Fibroblast of skin of left biceps (primary cell): ENCODE measurements at places on chromosomes 3 and 15.

DNA sequence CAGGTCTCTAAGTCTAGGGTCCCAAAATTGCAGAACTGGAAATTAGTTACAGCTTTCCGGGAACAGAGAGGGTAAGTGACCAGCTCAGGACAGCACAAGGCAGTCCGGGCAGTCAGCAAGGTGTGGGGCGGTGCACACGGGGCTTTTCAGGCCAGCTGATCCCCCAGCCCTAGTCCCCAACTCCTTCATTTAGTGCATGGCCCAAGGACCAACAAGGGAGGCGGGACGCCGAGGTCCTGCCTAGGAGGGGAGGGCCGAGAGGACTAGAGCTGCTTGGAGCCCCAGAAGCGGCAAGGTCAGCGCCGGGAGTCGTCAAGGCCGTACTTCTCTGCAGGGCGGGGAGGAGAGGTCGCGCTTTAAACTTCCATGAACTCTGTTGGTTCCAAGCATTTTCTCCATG, 2.0 kb upstream of the PDE8A start:
- no peak for DNase-seq

- no peak for DNase-seq
These were observed 20.3 kb upstream of the CSPG4 start for GRCh38 chr15:75732809-75733451.

GRCh38 chr3:42053476-42053875, 37.7 kb upstream of the TRAK1 start:
- DNase-seq = no peak

DNA sequence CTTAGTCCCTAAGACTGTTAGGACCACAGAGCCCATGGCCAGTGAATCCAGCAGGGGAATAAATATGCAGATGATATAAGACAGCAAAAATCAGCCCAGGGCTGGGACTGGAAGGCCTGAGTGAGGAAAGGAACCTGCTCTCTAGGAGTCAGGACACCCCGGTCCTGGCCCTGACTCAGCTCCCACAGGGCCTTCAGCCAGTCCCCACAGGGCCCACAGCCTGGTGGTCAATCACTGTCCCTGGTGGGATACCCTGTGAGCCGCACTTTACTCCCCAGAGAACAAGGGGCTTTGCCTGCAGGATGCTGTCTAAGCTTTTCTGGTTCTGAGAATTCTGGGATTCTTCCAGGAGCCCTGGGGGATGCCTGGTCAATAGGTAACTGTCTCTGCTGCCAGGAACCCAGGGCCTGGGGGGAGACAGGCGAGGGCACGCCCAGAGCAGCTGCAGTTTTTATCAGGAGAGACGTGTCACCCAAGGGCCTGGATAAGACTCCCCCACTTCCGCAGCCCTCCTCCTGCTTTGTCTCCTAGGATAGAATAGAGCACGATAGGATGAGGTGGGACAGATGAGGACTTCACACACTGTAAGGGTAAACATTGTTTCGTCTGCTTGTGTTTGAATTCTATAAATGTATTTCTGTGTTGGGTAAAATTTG, 49.5 kb upstream of the MCF2L2 start:
- DNase-seq = no peak

DNA sequence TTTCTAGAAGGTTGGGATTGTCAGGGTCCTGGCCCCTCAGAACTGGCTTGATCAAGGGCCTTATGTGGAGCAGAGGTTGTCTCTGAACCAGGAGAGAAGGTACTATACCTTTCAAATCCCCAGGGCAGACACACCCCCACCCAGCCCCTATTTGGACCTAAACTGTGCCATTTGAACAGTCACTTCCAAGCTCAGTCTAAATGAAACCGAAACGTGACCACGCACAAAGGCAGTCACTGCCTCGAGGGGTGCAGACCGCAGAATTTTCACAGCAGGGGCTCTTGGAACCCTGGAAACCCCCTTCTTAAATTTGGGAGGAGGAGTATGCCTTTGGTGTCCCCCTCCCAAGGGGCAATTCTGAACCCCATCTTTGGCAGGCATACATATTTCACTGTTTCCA, 53.7 kb downstream of the GRIP2 start:
- no peak for DNase-seq

GRCh38 chr3:141080431-141080830, 29.3 kb downstream of the SPSB4 start:
- DNase-seq = no peak

DNA sequence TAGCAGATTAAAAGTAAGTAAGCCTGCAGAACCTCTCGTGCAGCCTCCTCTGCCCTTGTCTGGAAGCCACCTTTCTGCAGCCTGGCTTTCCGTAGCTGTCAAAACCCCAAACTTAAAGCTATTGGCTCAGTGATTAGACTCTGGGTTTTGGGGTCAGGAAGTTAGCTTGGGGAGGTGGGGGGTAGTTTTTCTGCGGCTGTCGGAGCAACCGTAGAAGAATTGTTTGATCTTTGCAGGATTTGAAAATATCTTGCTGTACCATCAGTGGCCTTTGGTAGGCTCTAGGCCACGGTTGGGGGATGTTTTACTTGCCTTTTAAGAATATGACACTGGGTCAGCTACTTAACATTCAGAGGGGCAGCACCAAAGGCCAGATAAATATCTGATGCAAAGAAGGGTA, 88.4 kb upstream of the RASGRP1 start:
- DNase-seq = no peak

DNA sequence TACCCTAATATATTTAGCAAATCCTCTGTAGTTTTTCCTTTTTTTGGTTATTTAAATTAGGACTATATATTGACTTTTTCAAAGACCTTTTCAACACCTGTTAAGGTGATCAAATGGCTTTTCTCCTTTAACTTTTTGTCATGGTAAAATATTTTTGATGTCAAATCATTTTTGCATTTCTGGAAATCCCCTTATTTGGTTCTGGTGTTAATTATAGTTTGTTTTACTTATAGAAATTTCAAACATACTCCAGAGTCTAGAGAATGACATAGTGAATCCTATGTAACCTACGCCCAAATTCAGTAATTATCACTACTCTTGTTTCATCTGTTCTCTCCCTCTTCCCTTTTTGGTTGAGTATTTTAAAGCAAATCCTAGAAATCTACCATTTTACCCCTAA, 121.3 kb upstream of the TBL1XR1 start:
- DNase-seq = no peak

DNA sequence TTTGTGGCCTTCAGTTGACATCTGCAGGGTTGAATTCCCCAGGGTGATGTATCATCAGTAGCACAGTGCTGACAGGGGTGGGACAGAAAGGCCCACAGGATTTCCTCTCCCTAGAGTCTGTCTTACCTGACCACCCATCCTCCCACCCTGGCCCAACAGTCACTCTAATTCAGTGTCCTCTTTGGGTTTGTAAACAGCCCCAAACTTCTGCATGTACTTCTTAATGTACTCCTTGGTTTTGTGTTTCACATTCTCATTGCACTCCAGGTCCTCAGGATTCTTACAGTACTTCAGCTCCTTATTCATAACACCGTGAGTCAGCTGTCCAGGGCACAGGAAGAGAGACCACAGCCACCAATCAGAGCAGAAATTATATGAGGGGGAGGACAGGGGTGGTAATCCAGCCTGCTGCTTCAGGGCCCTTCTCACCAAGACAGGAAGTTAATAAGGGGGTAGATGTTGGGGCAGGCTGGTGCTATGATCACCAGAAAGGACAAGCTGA, 37.5 kb downstream of the NBEAL2 start:
- DNase-seq = peak; percentile 31

GRCh38 chr3:119894195-119894594, 112.3 kb downstream of the NR1I2 start:
- DNase-seq = no peak

DNA sequence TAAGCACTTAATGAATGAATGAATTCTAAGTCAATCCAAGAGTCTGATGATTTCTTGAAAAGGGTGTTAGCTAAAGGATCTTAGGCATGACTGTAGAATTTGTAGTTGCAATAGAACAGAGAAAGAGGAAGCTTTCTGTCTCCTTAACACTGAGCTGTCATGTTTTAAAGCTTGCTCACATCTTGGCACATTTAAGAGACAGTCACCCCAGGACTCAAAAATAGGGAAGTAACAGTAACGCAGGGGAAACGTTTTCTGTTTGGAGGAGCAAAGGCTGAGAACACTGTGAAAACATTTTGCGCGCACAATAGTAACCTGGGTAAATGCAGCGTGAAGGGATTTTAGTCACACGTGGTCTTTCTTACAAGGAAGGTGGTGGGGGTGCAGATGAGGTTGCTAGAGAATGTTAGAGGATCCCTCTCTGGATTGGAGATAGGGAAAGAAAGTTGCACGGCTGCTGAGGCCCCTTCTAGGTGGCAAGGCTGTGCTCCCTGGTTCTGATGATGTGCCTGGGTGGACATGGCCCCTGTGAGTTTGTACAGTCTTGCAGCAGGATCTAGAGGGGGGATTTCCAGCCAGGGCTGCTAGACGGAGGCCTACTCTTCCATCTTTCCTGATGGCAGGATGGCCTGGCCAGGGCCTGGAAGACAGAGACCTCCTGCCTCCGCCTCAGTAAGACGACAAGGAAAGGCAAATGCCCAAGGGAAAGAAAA, 12.0 kb downstream of the STARD5 start:
- DNase-seq = no peak

DNA sequence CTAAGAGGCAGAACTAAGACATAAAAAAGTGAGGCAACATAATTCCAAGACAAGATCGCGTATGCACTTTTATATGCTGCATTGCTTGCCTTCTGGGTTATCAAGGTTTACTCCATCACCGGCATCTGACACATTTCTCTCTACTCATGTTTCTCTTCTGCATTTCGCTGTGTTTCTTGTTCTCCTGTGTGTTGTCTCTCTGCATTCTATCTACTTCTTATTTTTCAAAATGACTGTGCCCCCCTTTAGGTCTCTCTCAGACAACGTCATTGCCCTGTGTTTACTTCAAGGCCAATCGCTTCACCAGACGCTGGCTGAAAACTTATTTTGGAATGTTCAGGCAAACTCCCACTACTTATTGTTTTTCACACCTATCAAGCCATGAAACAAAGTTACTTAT, 280.4 kb downstream of the KCNH8 start:
- DNase-seq = no peak

DNA sequence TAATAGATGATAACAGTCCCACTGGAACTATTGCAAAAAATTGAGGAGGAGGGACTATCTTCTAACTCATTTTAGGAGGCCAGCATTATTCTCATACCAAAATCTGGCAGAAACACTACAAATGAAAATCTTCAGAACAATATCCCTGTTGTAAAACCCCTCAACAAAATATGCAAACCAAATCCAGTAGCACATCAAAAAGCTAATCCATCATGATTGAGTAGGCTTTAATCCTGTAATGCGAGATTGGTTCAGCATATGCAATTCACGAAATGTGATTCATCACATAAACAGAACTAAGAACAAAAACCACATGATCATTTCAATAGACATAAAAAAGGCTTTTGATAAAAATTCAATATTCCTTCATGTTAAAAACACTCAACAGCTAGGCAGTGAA, 23.9 kb upstream of the PLSCR2 start:
- peak; percentile 59 for DNase-seq

GRCh38 chr3:145272684-145273083, 888.3 kb downstream of the PLOD2 start:
- peak; percentile 40 for DNase-seq

- no peak for DNase-seq
These were observed 267.7 kb downstream of the TJP1 start for GRCh38 chr15:29554531-29554930.

GRCh38 chr15:62050115-62050514, 10.1 kb downstream of the VPS13C start:
- DNase-seq = no peak

- DNase-seq = no peak
These were observed 928.3 kb downstream of the NSUN3 start for GRCh38 chr3:94990952-94991705.

DNA sequence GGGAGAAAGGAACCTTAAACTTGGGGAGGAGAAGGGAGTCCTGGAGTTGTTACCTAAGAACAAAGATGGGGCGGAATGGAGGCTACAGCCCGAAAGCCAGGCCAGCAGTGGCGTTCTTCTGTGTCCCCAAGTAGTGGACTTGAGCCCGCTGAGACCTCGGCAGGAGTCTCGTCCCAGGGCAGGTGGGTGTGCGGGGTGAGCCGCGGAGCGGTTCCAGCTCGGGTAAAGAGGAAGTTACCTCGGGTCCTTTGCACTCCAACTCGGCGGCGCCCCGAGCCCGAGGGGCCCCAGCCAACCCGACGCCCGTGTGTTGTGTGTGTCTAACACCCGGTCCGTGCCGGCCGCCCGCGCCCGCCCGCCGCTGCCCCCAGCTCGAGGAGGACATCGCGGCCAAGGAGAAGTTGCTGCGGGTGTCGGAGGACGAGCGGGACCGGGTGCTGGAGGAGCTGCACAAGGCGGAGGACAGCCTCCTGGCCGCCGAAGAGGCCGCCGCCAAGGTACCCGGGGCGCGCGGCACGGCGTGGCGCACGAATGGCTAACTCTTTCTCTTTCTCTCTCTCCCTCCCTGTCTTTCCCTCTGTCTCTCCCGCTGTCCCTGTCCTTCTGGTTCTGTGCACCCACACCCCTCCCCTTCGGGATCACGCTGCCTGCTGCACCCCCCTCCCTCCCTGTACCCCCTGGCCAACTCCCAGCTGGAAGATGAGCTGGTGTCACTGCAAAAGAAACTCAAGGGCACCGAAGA, 959 bp downstream of the TPM1 start:
- DNase-seq = no peak

GRCh38 chr3:62602129-62602770, 228.9 kb upstream of the FEZF2 start:
- no peak for DNase-seq

- DNase-seq = no peak
These were observed 5.1 kb upstream of the EFCAB12 start for GRCh38 chr3:129433565-129433964.

- DNase-seq = peak; percentile 54
These were observed 379.3 kb downstream of the NTRK3 start for GRCh38 chr15:87877114-87877810.

- no peak for DNase-seq
These were observed 21.3 kb upstream of the CAV3 start for GRCh38 chr3:8712045-8712907.

DNA sequence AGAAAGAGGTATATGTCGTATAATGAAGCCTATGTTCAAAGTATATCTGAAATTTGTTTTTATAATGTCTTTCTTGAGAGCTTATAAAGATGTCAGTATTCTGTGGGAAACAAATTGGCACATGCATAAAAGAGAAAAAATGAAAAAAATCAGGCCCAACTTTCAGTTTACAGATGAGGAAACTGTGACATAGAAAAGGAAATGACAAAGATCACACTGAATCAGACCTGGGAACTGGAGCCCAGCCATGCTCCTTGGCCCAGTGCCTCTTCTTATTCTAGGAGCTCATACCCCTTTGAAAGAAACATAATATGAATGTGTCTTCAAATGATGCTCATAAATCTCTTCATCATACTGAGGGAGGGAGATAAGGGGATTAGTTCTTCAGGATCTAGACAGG, 48.4 kb downstream of the TMEM44 start:
- DNase-seq = no peak
